ENCODE measurements at places on chromosomes 5 and 9.

- DNase-seq, result no peak
Measured at GRCh38 chr5:116579144-116579543, 4.5 kb upstream of the SEMA6A start.

GRCh38 chr5:106646106-106646505, 1024.6 kb downstream of the EFNA5 start:
- no peak for DNase-seq

GRCh38 chr5:140182075-140182711, 7.2 kb downstream of the CYSTM1 start:
- no peak for DNase-seq

- DNase-seq, result no peak
Measured at GRCh38 chr9:124208571-124208970, 49.2 kb upstream of the NEK6 start.

DNA sequence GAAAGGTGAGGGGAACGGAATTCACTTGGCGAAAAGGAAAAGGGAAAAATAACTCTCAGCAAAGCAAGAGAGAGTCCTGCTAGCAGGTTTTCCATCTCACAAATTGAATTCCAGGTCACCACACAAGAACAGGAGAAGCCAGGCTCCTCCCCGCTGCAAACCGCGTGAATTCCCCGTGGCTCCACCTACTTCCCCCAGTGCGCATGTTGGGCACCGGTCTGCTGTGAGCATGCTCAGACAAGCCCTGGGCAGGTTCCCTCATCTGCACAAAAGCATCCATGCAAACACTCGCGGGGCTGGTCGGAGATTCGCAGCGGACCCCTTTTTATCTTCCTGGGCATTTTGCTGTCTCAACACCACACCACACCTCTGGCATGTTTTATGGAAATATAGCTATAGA, 58.5 kb upstream of the S1PR3 start:
- no peak for DNase-seq

- no peak for DNase-seq
Measured at GRCh38 chr9:126095546-126096190, 231.0 kb upstream of the MVB12B start.

DNA sequence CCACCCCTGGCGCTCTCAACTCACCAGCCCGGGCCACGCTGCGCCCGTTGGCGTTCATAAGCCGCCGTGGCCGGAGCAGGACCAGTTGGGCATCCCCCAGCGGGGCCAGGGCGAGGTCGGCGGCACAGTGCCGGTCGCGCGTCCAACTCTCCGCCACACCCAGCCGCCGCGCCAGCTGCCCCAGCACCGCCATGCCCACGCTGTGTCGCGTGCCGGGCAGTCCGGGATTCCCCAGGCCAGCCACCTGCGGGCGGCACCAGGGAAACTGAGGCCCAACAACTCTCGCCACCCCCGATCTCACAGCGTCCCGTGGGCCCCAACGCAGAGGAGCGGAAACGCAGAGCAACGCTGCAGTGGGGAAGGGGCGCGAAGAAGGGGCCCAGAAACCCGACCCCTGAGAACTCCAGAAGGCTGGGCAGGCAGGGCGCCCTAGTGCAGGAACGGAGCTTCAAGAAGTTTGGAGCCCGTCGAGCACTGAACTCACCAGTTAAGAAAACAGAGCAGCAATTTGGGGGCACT, 453 bp downstream of the PTRH1 start:
- peak; percentile 58 for DNase-seq

DNA sequence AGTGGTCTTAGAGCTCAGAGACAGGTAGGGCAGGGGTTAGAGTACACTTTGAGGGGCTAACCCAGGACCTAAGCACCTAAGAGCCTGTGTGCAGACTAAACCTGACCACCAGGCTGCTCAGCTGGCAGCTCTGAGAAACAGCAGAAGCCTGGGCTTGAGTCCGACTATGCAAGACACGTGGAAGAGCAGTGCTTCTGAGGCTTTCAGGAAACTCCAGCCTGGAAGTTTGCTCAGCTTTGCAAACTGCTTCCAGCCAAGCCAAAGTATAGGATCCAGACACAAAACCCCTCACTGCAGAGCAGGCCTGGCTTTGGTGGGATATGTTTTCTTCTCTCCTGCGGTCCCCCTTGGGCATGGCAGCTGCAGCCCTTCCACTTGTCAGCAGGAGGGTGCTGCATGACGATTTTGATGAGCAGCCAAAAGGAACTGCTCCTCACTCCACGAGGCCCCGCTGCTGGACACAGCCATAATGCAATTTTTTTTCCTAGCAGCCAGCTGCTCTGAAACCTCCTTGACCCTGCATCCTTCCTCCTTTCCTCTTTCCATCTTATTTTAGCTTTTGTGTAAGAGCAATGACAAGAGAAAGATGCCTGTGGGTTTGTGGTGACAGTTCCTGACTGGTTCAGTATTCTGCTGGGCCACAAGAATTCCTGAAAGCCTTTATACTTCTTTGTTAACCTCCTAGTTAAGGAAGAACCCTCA, 123.1 kb downstream of the LIFR start:
- DNase-seq, result no peak

GRCh38 chr5:80871541-80871961, 88.6 kb upstream of the RASGRF2 start:
- no peak for DNase-seq

- no peak for DNase-seq
Measured at GRCh38 chr9:85397005-85397404, 344.7 kb downstream of the AGTPBP1 start.

DNA sequence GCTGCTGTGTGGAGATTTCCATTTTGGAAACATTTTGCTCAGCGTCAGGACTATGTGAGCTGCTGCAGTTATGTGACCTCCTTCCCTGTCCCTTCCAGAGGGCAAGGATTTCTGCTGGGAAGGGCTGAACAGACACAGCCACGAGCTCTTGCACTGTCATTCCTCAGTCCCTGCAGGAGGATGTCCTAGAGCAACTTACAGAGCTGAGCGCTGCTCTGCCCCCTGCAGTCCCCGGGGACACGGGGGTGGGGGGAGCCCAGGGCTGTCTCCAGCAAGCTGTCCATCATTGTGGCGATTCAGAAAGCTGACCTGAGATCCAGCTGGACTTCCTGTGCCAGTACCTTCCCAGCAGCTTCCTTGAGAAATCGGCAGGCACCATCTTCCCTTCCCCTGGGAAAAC, 28.0 kb upstream of the MAP1B start:
- no peak for DNase-seq

DNA sequence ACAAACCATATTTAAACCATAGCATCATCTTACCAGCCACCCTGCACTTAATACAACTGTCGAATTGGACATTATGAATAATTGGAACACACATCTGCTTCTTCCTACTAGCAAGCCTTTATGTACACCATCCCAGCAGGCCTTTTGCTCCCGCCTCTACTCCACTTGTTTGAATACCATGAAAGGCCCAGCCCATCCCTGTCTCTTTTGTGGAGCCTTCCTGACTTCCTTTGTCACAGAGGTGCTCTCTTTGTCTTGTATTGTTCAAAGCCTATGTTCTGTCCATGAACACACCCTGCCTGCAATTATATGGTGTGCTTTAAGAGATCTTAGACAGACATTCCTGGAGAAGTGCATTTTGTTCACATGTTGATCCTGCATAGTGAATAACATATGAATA, 465.7 kb downstream of the DIRAS2 start:
- DNase-seq, result no peak

GRCh38 chr5:8386719-8387288, 517.9 kb downstream of the MTRR start:
- DNase-seq, result no peak

- DNase-seq, result no peak
Measured at GRCh38 chr5:112762113-112762810, 24.6 kb downstream of the APC start.

DNA sequence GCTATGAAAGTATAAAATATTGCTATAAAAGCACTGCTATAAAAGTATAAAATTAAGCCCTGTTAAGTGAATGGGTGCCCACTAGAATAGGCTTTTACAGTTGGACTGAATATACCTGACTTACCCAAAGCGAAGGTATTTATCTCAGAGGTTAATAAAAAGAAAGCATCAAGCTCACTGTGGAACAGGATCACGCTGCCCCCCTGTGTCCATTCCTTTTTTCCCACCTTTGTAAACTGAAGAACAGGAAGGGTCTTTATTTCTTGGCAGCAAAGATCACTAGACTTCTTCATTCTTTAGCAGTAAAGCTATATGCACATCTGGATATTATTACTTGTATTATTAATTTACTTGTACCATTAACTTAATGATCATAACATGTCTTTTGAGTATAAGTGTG, 22.1 kb upstream of the PLPP6 start:
- DNase-seq, result peak; percentile 39

DNA sequence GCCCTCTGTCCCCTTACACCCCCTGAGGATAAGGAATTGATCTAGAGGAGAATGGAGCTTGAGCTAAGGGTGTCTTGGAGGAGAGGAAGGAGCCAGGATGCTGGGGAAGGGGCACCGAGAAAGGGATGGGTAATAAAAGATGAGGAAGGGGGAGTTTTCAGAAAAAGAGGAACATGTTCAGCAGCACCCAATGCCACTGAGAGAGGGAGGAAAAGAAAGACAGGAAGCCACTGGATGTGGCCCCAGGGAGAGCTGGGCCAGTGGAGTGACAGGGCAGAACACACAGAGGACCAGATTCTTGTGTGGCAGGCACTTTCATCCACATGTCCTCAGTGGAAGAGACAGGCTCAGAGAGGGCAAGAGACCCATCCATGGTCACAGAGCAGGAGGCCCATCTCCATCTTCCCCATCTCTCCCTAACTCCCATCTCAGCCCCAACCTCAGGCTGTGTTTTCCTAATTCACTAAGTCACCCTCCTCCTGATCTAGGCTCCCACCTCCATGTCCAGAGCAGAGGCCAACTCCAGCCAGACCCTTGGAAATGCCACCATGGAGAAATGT, 7.2 kb downstream of the PFN3 start:
- DNase-seq, result no peak

DNA sequence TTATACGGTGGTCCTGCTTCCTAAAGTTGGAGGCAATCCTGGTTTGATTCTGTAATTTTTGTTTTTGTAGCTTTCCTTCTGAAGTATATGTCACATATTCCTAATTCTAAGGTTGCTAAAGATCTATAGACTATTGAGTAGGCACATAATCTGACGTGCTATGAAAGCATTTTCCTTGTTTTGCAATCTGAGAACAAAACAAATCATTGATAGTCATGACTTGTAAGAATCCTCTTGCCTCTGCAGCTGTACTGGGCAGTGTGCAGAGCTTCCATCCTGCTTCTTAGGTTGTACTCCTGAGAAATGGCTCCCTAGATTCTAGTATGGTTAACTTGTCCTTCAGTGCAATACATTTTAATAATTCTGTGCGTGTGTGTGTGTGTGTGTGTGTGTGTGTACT, 35.4 kb downstream of the SEMA6A start:
- no peak for DNase-seq

GRCh38 chr5:150625831-150626746, 14.4 kb upstream of the SYNPO start:
- peak; percentile 89 for DNase-seq

DNA sequence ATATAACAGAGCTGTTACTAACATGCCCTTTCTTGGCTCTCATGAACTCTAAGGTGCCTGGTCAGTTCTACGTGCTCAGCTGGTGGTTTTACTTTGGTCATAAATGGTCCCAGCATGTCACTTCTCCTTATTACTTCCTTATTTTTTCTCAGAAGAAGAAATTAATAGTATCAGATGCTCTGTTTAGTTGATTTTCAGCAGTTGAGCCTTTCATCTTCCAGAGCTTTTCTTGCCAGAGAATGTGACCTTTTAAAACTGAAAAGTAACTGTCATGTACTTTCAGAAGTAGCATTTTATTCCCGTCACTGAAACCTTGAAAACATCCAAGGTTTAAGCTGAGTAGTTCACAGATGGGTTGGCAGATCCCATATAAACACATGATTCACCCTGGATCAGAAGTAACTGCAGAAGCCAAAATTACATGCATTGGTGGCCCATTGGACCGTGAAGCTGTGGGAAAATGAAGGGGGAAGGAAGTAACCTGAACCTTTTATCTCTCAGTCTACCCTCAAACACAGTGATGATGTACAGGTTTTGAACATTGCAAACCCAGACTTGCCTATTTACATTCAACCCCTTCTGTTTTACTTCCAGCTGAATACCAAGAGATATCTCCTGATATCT, 50.5 kb downstream of the HACD4 start:
- DNase-seq, result no peak

DNA sequence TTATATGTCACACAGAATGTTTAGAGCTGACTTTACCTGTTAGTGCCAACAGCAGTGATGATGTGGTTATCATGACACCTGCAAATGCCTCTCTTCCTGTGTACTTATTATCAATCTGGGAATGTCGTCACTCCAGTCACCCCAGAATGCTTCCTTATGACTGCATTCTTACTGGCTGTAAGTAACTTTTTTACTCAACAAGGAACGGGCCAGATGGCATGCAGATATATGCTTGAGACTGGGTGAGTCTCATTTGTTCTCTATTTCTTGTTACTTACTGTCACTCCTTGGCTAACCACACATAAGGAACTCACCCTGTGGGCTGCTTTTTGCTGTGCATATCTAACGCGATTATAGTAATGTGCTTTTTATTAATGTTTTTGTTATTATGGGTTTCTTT, 385.5 kb upstream of the MEF2C start:
- DNase-seq, result peak; percentile 42

- DNase-seq, result no peak
Measured at GRCh38 chr9:94754976-94755475, 28.5 kb downstream of the AOPEP start.

GRCh38 chr5:127076315-127077129, 3.2 kb upstream of the C5orf63 start:
- no peak for DNase-seq

GRCh38 chr5:74627646-74628279, 12.8 kb downstream of the ENC1 start:
- DNase-seq, result no peak

DNA sequence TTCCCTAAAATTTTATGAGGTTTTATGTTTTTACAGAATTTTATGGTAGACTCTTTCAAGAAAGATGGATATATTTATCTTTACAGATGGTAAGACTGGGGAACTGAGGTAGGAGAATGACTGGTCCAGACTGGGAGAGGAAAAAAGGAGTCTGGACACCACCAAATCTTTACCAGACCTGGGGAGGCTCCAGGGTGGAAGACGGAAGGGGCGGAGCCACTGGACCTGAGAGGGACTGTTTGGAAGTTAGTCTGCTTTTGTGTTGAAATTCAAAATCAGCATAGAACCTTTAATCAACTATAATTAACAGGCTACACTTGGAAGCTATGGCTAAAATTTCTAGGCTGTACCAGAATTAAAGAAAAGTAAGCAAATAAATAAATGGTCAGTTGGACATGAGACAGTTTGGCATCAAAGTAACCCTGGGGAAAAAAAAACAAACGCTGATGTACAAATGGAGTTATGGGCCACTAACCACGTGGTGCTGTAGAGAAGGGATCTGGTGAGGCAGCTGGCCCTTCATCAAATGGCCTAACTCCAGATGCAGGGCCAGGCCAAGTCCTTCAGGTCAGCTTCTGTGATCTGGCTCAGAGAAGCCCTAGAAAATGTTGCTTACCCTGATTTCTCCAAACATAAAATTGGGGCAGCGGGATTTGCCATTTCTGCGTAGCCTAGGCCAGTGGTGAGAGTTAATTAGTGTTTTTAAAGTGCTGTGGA, 155.1 kb downstream of the ARSB start:
- no peak for DNase-seq
